ENCODE measurements at places on chromosomes 16 and 17.

- peak; percentile 73 for DNase-seq
Measured at GRCh38 chr16:89581861-89582563, 6.5 kb downstream of the CPNE7 start.

DNA sequence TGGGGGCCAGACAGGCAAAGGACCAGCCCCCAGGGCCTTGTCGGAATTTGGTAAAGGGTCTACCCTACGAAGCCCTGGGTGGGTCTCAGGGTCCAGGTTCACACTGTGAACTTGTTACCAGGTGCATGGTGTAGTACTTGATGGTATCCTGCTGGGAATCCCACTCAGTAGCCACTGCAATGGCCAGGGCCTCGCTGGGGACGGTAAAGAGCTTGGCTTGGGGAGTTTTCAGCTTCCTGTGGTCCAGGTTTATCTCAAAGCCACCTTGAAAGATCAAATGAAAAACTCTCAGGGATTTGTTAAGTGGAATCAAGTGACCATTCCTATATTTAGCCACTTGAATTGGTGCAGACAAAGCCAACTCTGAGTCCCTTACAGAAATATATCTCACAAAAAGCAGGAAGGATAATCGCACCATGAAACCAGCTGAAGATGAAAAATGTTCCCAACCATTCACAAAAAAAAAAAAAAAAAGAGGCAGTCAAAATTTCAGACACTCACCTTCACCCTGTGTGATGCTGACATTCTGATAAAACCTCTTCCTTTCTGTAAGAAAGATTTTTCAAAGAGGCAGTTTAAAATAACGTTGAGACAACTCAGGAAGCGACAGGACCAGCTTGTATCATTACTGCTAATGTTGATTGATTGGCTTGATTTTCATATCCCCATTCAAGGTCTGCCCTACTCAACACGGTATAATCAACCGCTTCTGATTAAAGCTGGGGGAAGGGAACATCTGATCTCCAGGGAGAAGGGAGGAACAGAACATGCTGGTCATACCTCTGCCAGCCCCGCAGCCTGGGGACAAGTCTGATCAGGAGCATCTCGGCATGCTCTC lies 10.6 kb downstream of the ATPAF2 start:
- DNase-seq: no peak

- peak; percentile 37 for DNase-seq
Measured at GRCh38 chr16:58733248-58733670, 857 bp downstream of the GOT2 start.

DNA sequence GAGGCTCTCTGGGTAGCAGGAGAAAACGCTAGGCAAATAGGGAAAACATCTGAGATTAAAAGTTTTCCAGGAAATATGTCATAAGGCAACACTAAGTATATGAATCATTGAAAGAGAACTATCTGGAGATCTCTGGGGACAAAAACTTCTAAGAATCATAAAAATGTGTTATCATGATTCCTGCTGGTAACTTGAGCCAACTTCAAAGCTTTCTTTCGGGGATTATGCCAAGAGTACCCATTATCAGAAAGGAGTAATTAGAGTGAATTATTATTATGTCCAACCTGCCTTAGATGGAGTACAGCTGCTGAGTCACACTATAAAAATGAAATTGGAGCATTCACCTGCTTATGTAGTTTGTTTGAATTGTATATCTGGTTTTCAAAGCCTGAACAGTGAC lies 488.5 kb upstream of the SOX9 start:
- DNase-seq: no peak

DNA sequence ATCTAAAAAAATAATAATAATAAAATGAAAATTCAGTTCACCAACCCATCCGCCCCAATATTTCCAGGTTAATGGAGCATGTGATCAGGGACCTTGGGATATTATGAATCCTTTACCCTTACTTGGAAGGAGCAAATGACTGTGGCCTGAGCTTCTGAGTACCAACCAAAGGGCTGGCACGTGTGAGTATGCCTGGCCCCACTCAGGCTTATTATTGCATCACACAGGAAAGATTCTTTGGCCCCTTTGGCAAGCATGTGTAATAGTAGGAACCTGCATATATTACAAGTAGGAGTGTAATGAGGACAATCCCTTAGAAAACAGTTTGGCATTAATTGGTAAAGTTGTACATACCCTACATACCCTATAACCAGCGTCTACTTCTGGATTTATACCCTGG lies 7.2 kb upstream of the C17orf78 start:
- DNase-seq: no peak

GRCh38 chr16:24626256-24626655 lies 86.9 kb downstream of the RBBP6 start:
- no peak for DNase-seq
